ENCODE measurements at places on chromosomes 1 and 21. TPM values are rescaled to one million over a fixed set of nuclear protein-coding genes. Genes with fewer than 3 reads are reported as not detected.
A peak's percentile ranks its signal among the peaks of the same experiment; 100 is the strongest.

DNA sequence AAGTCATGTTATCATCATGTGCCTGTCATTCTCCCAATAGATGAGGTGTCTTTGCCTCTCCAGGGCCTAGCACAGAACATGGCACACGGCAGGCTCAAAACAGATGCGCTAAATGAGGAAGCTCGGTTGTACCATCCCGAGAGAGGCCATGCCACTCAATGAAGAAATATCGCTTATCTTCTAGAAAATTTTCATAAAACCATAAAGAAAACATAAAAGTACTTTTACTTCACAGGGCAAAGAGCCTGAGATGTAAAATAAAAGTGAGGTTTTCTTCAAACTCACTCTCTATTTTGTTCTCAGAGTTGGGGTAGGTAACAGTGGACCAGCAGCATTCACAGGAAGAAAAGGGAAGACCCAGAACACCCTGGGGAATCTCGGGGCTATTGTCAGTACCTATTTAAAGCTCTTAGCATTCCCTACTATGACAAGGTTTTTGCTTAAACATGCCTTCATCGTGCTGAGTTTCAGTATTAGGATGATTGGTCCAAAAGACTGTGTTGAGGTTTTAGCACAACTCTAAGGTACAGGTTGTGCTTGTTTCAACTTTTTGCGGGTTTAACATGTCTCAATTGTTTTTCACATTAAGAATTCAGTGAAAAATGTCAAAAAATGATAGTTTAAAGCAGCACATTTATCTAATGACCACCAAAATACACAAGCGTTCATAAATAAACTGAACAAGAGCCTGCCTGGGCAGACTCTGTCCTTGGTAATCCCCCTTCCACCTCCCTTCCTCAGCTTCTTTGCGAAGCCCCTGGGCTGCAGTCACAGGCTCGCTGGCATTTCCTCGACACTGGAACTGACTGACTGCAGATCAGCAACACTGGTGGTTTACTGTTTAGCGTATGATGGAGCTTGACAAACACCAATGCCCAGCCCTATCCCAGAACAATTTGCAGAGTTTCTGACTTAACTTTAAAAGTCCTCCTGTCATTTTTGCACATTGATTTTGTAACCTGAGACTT is 55.6 kb downstream of the COQ8A start:
- no peaks in the 10 kb centered on the region for H3K27me3 ChIP-seq
- no peak overlapping the region for H3K27ac ChIP-seq
- H3K36me3 ChIP-seq = peaks cover 23% of the 10 kb centered on the region
- H3K4me1 ChIP-seq = no peaks in the 10 kb centered on the region
- no peak for DNase-seq

- H3K27me3 ChIP-seq = no peaks in the 10 kb centered on the region
- no peak overlapping the region for H3K27ac ChIP-seq
- DNase-seq = no peak
- H3K4me3 ChIP-seq = no peak overlapping the region
- peaks cover 8% of the 10 kb centered on the region for H3K4me1 ChIP-seq
Measured at GRCh38 chr21:44815852-44816628, 1.8 kb downstream of the SUMO3 start.

GRCh38 chr1:12434174-12434573 is 183.8 kb downstream of the DHRS3 start:
- H3K4me1 ChIP-seq = peaks cover 25% of the 10 kb centered on the region
- peak overlapping the region; percentile 47 for H3K27ac ChIP-seq
- DNase-seq = peak; percentile 86
- no peaks in the 10 kb centered on the region for H3K27me3 ChIP-seq

The MX1 gene
- 1.9 TPM for total RNA-seq

DNA sequence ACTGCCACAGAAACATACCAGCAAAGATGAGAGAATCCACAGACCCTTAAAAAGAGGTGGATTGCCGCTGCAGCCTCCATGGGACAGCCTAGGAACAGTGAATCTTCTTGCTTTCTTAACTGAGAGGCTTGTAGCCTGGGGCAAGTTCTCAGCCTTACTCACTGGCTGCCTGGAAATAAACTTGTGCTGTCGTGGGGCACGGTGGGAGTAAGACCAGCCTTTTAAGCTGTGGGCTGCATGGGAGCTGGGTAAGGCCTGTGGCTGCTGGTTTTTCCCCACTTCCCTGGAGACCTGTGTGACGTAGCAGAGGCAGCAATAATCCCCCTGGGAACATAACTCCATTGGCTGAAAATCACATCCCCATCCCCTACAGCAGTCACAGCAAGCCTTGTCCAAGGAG is 30.8 kb downstream of the CD2 start:
- no peak overlapping the region for H3K27ac ChIP-seq
- no peaks in the 10 kb centered on the region for H3K36me3 ChIP-seq
- no peaks in the 10 kb centered on the region for H3K4me1 ChIP-seq
- H3K27me3 ChIP-seq = no peaks in the 10 kb centered on the region
- DNase-seq = no peak
- H3K4me3 ChIP-seq = no peak overlapping the region

The LRRC39 gene
- total RNA-seq = 0.36 TPM
